GOT3 (cell line): ENCODE measurements at places on chromosomes 3 and 15.

DNA sequence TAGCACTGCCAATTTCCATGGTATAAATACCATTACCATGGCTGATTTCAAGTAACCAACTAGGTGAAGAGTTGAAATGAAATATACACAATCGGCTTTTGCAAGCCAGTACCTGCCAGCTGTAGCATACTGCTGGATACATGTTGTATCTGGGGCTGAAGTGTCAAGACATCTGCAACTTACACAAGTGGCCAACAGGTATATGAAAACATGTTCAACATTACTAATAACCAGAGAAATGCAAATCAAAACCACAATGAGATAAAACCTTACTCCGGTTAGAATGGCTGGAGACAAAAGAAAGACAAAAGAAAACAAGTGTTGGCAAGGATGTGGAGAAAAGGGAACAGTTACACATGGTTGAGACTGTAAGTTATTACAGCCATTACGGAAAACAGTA, 11.6 kb downstream of the ATOSA start:
- no peak for DNase-seq

DNA sequence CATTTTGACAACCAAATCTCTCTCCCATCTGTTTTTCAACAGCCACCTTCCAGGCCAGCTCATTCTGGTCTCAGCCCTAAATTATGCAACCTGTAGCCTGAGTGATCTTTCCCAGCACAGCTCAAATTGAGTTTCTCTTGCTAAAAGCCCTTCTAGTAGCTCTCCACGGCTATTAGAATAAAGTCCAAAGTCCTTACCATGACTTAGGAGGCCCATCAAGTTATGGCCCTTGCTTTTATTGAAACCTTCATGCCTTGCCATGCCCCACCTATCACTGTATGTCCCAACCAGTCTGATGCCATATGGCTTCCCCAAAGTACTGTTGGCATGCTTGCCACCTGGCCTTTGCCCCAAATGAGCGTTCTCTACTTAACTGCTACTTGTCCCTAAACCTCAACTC, 303.5 kb upstream of the GADL1 start:
- no peak for DNase-seq

DNA sequence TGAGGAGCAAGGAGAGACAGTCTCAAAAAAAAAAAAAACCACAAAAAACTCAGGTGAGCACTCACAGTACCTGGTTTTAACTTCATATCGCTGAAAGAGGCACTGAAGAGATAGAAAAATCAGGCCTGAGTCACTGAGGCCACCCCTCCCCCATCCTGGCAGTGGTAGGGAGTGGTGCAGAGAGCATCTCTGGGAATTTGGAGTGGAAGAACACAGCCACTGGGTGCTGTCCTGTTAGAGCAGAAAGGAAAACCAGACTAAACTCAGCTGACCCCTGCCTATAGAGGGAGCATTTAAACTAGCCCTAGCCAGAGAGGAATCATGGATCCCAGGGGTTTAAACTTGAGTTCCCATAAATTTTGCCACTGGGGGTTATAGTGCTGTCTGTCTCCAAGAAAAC, 22.2 kb upstream of the DNAJC13 start:
- DNase-seq, result no peak

GRCh38 chr3:173750095-173750494, 352.6 kb downstream of the NLGN1 start:
- DNase-seq, result no peak

DNA sequence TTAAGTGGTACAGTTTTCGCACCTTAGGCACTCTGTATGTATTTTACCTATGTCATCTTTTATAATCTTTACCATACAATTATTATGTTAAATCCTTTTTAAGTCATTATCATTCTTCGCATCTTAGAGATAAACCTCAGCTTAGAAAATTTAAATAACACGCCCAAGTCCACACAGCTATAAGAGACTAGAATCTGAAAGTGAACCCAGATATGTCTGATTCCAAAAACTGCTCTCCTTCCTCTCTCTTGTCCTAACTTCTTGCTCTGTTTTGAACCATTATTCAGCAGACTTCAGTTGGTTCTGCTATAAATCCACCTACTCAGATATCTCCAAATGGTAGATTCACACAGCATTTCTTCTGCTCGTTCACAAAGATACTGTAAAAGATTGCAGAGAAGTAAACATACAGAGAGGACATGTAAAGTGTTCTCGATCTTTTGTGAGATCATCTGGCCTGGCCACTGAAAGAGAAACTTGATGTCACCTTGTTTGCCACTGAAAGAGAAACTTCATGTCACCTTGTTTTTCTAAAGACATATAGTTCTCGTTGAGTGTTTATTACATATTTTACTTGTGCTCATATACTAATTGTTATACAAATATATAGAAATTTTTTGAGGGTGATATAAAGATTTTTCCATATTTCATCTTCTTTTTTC, 533.2 kb downstream of the GRM7 start:
- no peak for DNase-seq

- no peak for DNase-seq
Measured at GRCh38 chr15:98330258-98330657, 318.1 kb upstream of the IGF1R start.

DNA sequence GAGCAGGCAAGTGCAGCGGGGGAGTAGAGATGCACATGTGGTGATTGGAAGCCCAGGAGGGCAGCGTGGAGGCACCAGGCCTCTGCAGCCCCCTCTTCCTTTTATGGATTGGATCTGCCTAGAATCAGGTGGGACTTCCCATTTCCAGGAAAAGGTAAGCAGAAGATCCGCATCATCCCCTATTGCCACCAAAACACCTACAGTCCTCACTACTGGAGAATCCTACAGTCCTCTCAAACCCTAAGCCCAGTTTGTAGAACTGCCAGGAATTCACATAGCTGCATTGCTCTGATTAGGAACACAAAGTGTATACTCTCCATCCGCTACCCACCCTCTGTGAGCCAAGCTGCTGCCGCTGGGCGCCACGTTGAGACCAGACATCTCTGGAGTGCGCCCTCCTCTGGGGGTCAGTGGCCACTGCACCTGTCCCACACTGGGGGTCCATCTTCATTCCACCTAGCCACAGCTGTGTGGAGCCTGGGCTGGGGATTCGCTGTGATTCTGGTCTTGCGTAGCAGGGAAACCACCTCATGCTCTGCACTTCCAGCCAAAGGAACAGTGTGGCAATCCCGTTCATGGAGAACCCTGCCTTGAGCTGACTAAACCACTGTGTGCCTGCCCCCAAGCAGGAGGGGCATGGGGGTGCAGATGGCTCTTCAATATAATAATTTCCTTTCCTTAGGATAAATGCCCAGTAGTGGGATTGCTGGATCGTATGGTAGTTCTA, 88.9 kb upstream of the PTX3 start:
- DNase-seq, result no peak

GRCh38 chr15:90309020-90309419, 43.1 kb upstream of the ZNF774 start:
- no peak for DNase-seq

DNA sequence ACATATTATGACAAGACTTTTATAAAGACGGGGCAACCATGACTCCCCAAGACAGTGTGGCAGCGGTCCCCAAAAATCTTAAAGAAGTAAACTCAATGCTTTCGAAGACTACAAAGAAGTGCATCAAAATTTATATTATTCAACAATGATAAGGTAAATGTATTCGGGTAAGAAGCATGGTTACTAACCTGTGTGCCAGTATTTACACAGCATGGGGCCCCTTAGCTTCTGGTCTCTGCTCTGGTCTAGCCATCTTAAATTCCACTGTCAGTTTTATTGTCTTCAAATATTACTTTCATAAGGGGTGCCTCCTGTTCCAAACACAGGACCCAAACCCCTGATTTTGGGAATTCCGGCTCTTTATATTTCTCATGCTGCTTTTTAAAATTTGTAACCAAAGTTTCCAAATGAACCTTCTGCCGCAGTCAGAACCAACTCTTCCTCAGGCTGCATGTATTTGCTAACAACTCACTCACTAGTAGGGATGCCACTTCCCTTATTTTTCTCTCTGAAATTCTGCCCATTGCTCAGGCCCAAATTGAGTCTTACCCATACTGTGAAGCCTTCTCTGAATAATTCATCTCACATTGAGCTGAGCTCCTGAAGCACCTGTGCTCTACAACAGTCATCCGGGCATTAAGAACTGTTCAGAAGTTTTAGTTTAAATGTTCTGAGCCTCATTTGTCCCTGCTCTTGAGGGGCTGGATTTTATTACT, 1.2 kb downstream of the TTC23 start:
- DNase-seq, result no peak

- DNase-seq, result no peak
Measured at GRCh38 chr3:167700926-167701325, 33.8 kb downstream of the PDCD10 start.

DNA sequence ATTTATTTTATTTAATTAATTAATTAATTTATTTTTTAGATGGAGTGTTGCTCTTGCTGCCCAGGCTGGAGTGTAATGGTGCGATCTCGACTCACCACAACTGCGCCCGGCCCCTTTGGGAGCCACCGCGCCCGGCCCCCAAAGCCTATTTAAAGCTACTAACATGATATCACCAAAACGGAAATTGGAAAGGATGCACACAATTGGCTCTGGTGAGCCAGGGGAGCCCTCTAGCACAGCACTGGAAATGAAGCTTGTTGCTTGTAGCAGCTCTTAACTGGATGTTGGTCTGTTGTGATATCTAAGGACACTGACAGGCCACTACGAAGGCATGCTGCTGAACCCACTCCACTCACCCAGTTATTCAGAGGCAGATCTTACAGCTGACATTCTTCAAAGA, 104.5 kb downstream of the IGF2BP2 start:
- DNase-seq, result no peak

DNA sequence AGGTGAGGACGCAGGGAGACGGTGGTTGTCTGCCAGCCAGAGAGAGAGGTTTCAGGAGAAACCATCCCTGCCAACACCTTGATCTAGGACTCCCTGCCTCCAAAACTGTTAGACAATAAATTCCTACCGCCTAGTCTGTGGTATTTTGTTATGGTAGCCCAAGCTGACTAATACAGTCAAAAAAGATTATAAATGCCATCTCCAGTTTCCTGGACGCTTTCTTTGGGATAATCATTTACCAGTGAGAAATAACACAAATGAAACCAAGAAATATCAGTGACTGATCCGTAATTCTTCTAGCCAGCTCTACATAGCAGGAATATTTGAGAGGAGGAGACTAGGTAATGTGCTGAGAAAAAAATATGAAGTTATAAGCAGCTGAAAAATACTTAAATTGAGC, 707.8 kb upstream of the LMCD1 start:
- DNase-seq, result no peak

DNA sequence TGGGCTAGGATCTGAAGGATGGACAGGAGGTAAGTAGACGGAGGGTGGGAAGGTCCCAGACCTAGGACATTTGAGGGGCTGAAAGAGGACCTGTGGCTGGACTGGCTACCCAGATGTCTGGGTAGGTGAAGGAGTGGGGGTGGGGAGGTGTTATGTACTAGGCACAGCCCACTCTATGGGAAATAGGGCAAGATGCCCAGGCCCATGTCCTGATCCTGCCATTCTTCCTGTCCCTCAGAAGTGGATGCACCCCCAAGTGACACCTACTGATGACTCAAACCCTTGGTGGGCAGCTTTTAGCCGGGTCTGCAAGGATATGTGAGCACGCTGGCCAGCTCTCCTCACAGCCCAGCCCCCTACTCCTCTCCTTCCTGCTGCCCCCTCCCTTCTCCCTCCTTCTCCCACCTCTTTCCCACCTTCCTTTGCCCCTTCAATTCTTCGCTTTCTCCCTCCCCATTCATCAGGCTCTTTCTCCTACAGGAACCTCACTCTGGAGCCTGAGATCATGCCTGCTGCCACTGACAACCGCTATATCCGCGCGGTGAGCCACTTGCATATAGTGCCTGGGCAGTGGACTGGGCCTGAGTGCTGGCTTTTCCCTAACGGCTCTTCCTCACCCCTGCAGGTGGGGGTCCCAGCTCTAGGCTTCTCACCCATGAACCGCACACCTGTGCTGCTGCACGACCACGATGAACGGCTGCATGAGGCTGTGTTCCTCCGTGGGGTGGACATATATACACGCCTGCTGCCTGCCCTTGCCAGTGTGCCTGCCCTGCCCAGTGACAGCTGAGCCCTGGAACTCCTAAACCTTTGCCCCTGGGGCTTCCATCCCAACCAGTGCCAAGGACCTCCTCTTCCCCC, 5.2 kb downstream of the ACY1 start:
- no peak for DNase-seq

DNA sequence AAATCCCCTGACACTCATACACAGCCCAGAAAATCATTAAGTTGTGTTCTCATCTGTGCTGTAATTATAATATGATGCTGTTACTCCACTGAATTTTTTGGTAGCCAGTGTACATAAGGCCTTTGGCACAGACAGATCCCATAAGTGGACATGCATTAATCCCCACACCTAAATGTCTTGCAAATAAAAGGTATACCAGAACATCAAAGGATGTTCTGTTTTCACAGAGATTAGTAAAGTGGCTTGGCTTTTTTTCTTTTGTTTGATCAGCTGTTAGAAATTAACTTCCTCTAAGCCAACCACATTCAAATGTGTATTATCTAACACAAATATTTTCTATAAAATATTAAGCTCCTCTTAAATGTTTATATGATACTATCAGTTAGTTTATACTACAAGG, 2.7 kb downstream of the SST start:
- DNase-seq, result no peak

GRCh38 chr15:96053031-96053780, 277.3 kb upstream of the NR2F2 start:
- DNase-seq, result no peak

DNA sequence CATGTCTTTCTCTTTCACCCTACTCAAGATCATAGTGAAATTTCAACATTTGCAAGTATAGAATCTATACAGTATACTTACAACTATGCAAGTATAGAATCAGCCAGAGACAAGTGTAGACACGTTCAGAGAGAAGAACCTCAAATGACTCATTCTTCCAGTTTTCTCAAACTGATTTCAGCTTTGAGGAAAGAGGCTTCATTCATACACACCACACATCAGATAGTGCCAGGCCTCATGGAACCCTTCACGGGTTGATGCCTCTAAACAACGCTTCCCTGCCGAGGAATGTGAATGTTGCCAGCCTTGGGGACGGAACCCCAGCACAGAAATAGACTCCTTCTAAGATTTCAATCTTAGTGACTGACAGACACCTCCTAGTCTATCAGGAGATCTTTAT, 135.7 kb downstream of the FOXP1 start:
- DNase-seq, result no peak

GRCh38 chr3:107833043-107833442, 257.8 kb downstream of the CD47 start:
- DNase-seq, result no peak

DNA sequence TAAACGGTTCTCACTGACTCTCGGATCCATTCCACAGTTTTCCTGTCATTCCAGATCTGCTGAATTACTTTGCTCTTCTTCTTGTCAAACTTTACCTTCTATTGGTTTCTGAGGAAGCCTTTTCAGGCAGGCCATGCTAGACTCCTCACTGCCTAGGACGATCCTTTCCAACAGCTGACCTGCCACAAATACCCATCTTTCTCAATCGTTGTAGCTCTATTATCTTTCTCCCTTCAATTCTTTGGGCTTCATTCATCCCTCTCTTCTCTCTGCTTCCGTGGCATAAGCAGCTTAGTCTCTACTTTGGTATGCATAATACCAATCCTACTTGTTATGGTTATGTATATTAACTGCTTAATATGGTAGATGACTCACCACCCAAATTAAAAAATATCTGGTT, 421.8 kb downstream of the NLGN1 start:
- no peak for DNase-seq

GRCh38 chr3:182824957-182825356, 31.7 kb downstream of the ATP11B start:
- DNase-seq, result no peak

- DNase-seq, result no peak
Measured at GRCh38 chr3:172696357-172696756, 14.5 kb downstream of the NCEH1 start.
